SW480 (cell line): ENCODE measurements at places on chromosomes 3 and 15.

DNA sequence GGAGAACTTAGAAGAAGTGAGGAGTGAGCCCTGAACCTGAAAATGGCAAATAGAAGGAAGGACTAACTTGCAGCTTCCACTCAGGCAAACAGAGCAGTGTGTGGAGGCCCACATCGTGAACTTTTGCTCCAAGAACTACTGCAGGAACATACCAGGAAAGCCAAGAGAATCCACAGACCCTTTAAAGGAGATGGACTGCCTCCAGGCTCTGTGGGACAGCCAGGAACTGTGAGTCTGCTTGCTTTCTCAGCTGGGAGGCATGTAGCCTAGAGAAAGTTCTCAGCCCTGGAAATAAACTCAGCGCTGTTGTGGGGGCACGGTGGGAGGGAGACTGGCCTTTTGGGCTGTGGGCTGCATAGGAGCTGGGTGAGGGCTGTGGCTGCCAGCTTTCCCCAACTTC lies 93.0 kb downstream of the SNRK start:
- no peak for DNase-seq

- DNase-seq: peak; percentile 54
Observed at GRCh38 chr15:96225642-96226259, 104.7 kb upstream of the NR2F2 start.

DNA sequence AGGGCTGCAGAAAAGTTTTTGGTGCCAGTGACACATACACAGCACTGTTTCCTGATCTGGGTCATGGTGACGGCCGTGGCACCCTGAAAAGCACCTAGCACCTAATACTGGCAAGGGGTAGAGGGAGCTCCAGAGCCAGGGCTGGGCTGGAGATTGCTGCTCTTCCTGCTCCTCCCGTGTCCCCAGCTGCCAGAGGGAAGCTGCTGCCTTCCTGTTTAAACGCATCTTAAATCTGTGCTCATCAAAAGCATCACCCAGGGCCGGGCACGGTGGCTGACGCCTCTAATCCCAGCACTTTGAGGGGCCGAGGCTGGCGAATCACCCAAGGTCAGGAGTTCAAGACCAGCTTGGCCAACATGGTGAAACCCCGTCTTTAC lies 156.7 kb upstream of the MEF2A start:
- peak; percentile 57 for DNase-seq

DNA sequence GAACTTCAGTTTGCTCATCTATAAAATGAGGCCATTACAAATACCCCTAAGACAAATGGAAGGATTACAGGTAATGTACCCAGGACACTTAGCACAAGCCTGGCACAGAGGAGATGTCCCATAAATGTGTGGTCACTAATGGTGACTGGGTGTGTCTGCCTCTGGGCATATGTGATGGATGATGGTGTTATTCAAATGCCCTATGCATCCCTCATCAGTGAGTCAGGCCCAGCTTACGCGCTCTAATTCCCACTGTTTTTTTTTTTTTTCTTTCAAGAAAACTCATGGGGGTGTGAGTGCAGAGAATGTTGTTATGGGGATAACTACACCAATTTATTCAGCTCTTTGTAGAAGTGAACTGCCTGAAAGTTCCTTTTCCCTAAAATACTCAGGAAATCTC lies 23.6 kb upstream of the KIF23 start:
- peak; percentile 70 for DNase-seq

GRCh38 chr15:63339006-63339766 lies 42.5 kb downstream of the CA12 start:
- DNase-seq: peak; percentile 23

DNA sequence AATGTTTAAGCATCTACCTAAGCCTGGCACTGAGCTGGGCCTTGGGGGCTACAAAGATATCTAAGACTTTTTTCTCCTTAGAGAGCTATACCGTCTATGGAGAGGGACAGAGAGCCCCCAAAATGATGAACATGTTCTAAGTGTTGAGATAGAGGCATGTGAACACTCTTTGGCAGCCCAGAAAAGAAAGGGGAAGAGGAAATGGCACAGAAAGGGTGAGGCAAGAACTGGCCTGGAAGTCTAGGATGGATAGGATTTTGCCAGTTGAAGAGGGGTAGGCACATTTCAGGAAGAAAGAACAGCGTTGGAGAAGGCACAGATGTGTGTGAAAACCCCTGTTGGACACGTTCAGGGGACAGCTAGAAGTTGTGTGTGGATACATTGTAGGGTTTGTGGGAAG lies 276.2 kb upstream of the LRRFIP2 start:
- no peak for DNase-seq

DNA sequence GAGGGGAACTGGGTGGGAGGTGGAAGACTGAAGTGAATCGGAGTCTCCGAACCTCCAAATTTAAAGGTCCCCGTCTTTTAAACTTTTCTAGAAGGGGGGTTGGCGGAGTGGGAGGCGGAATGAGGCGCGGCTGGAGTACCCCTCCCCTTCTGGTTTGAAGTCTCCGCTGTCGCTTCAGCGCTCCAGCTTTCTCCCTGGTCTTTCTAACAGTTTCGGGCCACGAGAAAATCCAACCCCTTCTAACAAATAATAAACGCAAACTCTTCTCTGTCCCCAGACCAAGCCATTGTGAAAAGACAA lies 2.5 kb upstream of the MECOM start:
- no peak for DNase-seq

- DNase-seq: no peak
Observed at GRCh38 chr15:79562899-79563298, 130.8 kb downstream of the MINAR1 start.

GRCh38 chr3:50585919-50586762 lies 16.8 kb downstream of the HEMK1 start:
- DNase-seq: no peak

GRCh38 chr3:159879598-159879997 lies 109.0 kb upstream of the IL12A start:
- DNase-seq: no peak

GRCh38 chr3:127688416-127689265 lies 15.9 kb downstream of the ABTB1 start:
- no peak for DNase-seq

- peak; percentile 43 for DNase-seq
Observed at GRCh38 chr15:73244333-73244732, 124.4 kb downstream of the HCN4 start.

GRCh38 chr3:69342074-69342473 lies 43.8 kb downstream of the FRMD4B start:
- DNase-seq: no peak

DNA sequence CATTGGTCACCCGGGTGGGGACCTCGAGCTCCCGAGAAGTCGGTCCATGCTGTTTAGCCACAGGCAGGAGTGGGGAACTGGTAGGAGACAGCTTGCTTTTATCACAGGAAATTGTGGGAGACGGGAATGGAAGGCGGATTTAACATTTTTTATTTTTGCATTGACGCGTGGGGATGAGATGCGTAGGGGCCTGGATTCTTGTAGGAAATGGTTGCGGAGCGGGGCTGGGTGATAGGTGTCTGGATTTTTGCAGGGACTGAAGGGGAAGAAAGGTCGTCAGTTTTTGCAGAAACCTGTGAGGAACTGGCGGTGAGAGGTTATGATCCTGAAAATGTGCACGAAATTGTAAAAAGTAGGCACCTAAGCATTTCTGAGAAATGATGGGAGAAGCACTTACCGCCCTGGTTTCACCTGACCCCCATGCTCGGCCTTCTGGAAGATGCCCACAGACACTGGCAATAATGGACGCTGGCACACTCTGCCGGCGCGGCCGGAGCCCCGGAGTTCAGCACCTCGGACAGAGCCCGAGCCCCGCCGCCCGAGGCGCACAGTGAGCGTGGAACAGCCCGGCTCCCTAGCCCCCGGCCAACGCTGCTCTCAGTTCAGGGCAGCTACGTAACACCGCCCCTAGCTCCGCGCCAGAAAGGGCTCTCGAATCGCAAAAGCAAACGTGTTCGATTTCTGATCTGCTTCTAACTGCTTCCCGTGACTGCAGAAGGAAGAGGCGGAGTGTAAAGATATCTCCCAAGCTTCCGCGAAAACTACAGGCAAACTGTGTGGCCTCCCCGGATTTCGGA lies 928 bp downstream of the ANKRD34C start:
- no peak for DNase-seq

- no peak for DNase-seq
Observed at GRCh38 chr3:190596349-190597285, 82.7 kb downstream of the IL1RAP start.

- DNase-seq: no peak
Observed at GRCh38 chr3:194559530-194559929, 72.7 kb upstream of the ATP13A3 start.

DNA sequence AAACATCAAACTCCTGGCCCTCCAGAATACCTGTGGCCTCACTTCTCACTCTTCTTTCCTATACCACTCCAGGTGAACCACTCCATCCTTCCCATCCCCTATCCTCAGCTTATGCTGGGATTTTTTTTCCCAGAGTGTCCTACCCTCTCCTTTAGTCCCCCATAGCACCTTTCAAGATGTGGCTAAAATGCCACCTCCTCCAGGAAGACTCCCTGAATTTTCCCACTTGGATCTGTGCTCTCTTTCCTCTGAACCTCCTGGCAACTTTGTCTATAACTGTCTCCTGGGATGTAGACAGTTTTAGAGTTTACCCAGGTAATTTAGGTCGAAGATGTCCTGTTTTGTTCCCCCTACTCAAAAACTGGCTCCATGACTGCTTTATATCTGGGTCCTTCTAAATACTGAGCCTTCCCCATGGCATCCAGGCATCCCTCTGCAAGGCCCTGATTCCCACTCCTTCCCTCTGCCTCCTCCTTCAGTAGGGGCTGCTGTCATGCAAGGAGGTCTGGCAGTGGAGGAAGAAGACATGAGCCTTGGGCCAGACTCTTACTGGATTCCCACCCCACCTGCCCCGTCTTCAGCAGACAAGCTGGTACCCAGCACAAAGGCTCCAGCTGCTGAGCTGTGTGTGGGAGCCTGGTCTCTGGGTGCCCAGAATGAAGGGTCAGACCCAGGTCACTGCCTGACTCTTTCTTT lies 161.5 kb downstream of the SMAD6 start:
- DNase-seq: no peak

DNA sequence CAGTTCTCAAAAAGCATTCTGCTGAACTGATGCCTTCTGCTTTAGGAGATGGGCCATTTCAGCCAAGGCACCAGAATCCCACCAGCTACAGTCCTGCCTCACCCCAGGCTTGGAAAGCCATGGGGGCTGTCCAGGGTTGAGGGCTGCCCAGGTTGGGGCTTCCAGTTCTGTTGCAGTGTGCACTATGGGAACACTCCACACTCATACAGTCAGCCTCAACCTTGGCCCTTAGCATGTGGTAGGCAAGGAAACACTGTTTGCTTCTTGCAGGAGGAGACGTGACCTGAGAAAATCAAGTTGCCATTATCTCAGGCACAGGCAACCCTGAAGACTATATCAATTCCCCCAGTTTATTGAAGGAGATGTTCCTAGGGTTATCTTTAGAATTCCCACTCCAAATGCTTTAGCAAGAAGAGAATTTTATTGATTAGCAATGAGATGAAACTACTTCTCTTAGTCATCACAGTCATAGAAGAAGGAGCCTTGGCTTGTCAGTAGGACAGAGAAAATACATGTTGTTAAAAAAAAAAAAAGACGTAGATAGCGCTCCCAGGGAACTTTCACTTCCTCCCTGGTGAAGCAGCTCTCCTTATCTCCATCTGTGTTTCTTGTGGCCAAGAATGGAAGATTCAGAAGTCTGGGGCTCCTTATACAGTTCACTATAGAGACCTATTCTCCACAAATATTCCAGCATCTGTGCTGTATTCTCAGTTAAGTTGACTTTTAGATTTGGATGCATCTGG lies 38.3 kb upstream of the IL12A start:
- no peak for DNase-seq

DNA sequence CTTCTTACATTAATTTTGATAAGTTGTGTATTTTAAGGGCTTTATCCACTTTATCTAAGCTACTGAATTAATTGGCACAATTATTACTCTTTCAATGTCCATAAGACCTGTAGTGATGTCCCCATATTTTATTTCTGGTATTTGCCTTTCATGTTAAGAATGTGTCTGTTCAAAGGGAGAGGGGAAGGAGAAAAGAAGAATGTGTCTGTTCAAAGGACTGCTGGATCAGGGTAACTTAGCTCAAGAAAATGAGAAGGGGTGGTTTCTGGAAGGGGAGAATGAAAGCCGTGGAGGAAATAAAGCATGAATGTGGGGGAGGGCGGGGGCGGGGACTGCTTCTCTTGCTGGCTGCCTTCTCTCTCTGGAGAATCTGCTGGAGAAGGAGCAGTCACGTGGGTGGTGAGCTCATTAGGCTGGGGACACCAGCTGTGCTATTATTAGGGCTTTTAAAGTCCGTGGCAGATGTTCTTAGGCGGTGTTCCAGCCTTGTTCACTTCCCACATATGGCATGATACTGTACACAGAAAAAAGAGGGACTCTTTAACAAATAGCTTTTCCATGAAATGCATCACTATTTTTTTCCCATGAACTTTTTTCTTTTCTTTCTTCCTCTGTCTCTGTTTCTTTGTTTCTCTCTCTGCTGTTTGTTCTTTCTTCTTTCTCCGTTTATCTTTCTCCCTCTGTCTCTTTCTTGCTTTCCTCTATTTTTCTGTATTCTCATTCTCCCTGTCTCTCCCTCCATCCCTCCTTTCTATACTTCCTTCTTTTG lies 63.7 kb upstream of the ULK4 start:
- DNase-seq: peak; percentile 74

- no peak for DNase-seq
Observed at GRCh38 chr3:128312271-128312670, 154.4 kb downstream of the DNAJB8 start.

GRCh38 chr15:64137226-64137833 lies 14.2 kb upstream of the SNX22 start:
- no peak for DNase-seq

DNA sequence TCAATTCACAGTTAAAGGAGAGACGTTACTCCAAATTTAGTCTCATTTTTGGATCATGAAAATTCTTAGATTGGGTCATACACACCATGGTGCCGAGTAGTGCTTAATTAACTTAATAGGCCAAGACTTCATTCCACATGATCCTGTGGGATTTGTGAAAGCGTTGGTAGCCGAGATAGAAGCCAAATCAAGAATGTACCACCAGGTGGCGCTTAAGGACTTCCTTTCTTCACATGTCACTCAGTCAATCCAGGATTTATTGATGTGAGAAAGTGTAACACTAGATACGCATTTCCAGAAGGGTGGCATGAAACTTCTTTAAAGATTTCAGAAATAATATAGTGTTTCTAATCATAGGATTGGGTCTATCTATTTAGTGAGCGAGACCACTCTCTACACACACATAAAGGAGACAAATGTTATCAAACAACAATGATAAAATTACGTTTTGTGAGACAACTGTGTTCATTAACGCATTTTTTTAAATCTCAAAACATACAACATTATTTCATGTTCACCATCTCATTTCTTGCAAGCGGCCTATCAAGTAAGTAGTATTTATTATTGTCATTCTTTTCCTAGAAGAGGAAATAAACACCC lies 436.1 kb downstream of the CHL1 start:
- peak; percentile 63 for DNase-seq

DNA sequence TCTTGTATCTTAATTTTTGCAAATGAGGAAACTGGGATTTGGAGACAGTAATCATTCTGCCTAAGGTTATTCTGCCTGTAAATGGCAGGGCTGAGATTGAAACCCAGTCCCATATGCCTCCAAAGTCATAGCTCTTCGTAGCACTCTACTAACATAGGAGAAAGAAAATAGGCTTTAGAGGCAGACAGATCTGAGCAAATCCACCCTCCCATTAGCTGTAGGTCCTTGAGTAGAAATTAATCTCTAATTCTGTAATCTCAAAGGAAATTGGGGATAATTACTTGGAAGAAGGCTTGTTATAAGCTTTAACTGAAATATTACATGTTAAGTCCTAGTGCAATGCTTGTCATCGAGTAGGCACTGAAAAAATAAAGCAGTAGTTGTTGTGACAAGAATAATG lies 252.1 kb upstream of the PEX5L start:
- no peak for DNase-seq
